ENCODE measurements at places on chromosomes 1 and 21. TPM values are rescaled to one million over a fixed set of nuclear protein-coding genes. Genes with fewer than 3 reads are reported as not detected.

FMO4 gene
- total RNA-seq = 0.89 TPM

LCA5L gene
- total RNA-seq = 2.7 TPM

RNU1-3 gene
- total RNA-seq = under 0.01 TPM

ASCL5 gene
- total RNA-seq = 0.15 TPM

HMGCS2 gene
- not detected for total RNA-seq

PAPPA2 gene
- total RNA-seq = 28.5 TPM

ERICH3 gene
- not detected for total RNA-seq

TPTE gene
- not detected for total RNA-seq

OR14C36 gene
- not detected for total RNA-seq
